ENCODE measurements at places on chromosomes 13 and 19.

DNA sequence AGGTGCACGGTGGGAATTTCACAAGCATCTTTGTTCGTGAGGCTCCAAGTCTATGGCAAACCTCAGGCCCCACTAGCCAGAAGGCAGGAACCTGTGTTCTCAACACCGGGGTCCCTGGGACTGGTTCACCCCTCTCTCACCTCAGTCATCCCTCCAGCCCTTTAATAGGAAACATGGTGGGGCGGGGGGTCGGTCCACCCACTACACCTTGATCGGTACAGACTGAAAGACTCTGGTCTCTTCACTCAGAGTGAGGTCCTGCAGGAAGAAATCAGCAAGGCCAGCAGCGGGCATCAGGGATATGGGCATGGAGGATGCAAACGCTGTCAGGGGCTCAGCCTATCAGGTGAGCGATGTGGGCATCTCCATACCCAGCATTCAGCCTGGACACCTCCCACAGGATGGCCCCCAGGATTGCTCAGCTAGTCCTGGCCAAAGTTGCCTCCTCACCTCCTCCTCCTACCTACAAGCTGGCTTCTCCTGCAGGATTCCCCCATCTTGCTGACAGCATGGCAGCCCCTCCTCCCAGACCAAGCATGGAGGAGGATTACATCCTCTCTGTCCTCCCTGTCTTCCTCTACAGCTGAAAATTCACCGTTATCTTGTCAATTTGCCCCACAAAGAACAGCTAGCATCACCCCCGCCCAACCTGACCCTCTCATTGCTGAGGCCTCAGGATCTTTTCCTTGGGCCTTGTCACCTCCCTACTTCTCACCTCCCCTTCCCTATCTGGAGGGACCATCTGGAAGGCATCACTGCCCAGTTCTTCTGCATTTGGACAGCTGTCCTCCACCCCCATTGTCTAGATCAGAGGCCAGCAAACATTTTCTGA is 37.3 kb upstream of the CD33 start:
- DNase-seq = no peak

DNA sequence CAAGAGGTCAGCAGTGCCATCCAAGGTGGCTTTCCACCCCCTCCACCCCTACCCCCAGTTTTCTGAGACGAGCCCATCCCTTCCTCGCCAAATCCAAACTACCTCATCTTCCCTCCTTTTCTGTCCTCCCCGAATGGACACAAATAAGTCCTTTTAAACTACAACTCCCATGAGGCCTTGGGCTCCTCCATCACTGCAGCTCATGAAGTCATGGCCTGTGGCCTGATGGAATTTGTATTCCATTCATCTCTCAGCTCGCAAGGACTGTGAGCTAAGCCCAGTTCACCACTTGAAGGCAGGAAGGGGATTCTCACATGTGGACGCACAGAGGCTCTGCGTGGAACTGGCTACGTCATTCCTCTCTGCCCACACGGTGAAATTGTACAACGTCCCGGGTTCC is 12.5 kb downstream of the PTPRH start:
- DNase-seq = no peak

DNA sequence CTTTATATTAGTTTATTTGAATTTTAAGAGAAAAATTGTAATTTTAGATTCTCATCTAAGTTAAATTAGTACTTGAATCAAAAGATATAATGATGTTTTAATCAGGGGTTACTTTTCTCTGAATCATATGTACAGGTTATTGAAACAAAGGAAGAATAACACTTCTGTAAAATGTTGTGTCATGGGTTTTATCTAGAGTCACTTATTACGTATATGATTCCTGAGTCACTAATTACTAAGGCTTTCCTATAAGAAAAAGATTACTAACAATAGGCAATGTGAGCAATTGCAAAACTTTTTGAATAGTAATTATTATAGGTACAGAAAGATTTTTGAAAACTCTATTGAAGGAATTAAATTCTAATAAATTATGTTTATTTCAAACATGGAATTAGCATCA is 99.2 kb upstream of the KLF5 start:
- no peak for DNase-seq

GRCh38 chr13:110300090-110300815 is 6.7 kb downstream of the COL4A1 start:
- DNase-seq = no peak

GRCh38 chr19:44748426-44749254 is at the start of gene BCL3:
TSS of gene BCL3 (plus strand) at chr19:44748708. CDS start at chr19:44748791, 83 bp downstream.
- peak; percentile 93 for DNase-seq

- no peak for DNase-seq
Observed at GRCh38 chr13:37869756-37870488, at the start of gene TRPC4. TSS of gene TRPC4 (minus strand) at chr13:37869772. CDS start at chr13:37783333, 86,439 bp downstream.

DNA sequence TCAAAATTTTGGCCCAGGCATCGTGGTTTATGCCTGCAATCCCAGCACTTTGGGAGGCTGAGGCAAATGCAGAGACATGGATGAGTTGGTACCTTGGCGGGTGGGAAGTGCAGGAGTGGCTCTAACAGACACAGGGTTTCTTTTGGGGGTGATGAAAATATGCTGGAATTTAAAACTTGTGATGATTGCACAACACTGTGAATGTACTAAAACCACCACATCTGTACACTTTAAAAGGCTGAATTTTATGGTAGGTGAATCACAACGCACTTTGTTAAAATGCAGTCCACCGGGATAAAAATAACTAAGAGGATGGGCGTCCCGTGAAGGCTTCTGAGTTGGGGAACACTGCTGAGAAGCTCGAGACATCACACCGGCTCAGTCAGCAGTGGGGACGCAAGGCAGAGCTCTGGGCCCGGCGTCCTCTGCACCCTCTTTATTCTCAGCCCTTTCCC is 47.1 kb downstream of the MLLT1 start:
- no peak for DNase-seq

DNA sequence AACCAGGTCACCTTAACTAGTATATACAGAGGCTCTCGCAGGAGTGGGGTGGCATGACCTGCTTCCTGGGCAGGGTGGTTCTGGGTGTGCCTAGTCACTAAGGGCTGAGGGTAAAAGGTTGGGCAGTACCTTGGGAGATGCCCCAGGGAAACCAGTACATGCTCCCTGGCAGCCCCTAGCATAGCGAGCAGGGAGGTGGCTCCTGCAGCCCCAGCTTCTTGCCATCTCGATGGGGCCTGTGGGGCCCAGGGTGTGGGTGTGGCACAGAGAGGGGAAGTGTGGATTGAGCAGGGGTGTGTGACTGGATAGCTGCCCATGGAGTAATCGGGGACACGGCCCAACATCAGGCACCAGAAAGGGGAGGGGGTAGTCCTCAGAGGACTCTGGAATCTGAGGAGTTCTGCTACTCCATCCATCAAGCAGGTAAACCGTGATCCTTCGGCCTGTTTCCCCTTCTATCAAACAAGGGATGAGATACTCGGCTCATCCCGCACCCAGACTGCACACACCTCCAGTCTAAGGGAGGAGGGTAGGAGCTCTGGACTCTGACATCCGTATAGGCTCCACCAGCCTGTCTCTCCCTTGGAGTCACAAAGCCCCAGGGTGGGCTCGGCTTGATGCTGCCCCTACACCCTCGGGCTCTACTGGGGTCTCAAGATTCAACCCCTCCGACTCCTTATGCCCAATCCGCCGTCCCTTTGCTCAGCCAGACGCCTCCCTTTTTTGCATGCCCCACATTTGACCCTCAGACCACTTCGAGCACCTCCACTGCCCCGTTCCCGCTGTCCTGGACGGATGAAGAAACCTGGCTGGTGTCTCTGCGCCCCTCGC is 1.1 kb downstream of the ZBTB45 start:
- DNase-seq = no peak

DNA sequence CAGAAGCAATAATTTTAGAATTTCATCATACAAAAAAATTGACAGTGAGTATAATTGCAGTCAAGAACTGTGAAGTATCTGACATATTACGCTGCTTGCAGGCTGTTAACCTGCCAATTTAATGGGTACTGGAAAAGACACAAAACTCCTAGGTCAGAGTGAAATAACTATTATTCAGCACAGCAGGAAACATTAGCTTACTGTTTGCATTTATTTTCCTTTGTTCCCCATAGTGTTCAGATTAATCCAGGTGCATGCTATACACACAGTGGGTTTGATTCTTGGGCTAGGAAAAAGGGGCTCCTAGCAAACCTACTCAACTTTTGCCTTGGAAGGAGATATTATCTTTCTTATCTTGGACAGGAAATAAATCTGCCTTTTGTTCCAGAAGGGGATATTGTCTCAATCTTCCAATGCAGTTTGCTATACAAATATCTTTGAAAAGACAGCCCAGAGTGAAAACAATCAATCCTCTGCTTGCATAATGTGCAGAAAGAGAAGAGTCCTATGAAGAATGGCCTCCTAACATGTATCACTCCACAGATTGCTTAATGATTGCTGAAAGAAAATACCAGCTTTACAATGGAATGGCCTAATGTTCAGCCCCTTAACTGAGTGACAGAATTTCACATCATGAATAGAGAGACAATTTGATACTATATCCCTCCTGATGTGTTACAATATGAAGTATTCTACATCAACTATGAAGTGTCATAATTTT is 443.4 kb downstream of the TBC1D4 start:
- no peak for DNase-seq

DNA sequence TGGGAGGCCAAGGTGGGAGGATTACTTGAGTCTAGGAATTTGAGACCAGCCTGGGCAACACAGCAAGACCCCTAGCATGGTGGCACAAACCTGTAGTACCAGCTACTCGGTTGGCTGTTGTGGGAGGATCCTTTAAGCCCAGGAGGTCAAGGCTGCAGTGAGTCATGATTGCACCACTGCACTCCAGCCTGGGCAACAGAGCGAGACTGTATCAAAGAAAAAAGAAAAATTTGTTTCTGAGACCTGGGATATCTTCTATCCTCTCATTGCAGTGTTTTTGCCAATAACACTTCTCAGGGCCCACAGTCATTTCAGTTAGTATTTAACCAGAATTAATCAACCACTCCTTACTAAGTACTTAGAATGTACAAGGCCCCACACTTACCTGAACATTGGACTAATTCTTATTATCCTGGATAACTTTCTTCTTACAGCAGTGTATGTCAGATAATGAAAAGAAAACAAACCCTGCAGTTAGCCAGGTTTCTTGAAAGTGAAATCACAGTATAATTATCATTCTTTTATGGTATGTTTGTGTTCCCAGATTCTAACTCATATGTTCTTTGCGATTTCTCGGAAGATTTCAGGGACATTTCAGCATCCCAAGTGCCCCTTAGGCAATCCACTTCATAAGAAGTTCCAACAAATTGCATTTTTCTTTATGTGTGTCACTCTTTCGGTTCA is 75.6 kb upstream of the KLF5 start:
- DNase-seq = no peak

DNA sequence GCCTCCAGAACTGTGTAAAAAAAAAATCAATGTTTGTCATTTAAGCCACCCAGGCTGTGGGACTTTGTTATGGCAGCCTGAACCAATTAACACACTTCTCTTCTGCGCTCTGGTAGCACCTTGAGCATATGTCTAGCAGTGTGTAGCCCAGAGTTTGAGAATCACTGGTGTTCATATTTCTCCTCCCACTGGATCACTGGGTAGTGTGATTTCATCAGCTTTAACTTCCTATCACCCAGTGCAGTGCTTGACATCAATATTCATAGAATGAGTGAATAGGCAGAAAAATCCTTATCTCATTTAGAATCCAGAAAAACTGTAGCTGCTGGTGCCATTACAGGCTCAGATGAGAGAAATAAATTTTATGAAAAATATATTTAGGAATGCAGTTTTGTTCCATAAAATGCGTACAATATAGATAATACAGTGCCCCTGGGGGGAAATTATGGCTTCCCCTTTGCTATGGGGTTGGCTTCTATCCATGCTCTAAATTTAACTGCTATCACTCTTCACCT is 30.7 kb upstream of the WASF3 start:
- DNase-seq = no peak

DNA sequence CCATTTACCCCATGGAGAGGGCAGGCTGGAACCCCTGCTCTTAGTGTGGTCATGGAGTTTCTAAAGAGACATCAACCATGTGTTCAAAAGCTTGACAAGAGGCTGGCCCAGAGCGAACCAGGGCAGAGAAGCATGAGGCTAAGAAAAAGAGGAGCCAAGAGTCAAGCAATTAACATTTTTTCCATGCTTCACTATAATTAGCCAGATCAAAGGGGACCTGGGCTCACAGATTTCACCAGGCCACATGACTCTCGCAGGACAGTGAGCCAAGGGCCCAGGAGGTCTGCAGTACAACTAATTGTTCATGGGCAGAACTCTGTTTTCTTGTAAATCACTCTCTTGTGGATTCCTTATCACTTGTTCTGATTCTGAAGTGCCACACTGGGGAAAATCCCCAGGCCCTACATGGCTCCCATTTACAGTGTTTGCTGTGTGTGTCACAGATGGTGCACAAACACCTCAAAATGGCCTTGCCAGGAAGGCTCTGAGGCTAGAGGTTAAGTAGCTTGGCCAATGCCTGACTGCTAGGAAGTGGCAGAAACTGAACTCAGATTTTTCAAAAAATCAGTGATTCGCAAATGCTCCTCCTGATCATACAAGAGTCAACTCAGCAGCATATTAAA is 101.2 kb downstream of the LHFPL6 start:
- DNase-seq = no peak

GRCh38 chr13:66624302-66624701 is 605.8 kb downstream of the PCDH9 start:
- no peak for DNase-seq

DNA sequence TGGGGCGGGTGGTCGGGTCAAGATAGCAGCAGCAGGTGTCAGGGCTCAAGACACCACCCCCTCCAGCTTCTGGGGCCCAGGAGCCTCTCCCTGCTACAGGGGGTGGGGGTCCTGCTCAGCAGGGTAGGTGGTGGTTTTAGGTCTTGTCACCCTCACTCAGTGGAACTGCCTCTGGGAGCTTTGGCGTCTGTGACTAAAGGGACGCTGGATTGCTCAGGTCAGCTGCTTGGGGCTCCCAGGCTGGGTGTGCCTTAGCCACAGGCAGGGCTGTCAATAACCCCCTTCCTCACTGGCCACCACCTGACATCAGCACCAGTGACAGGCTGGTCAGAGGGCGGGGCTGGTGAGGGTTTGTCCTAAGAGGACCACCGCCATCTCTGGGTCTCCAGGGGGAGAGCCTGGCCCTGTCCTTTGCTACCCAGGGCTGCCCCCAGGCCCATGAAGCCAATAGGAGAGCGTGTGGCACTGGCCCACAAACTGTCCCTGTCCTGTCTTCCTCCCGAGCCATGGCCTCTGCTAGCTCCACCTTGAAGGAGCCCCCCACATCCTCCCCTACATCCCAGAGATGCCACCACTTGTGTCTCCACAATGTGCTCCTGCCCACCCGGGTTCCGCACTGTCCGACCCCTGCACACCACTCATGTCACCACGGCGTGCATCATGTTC is 36.4 kb downstream of the MAU2 start:
- DNase-seq = no peak
